ENCODE measurements at places on chromosomes 13 and 19. TPM values are rescaled to one million over a fixed set of nuclear protein-coding genes. Genes with fewer than 3 reads are reported as not detected.

- no peaks in the 10 kb centered on the region for H3K36me3 ChIP-seq
- no peak for DNase-seq
- H3K4me3 ChIP-seq: no peak overlapping the region
- H3K27ac ChIP-seq: no peak overlapping the region
- H3K27me3 ChIP-seq: no peaks in the 10 kb centered on the region
Measured at GRCh38 chr13:71115301-71115700, 751.7 kb downstream of the DACH1 start.

The METTL21C gene
- not detected for total RNA-seq

DNA sequence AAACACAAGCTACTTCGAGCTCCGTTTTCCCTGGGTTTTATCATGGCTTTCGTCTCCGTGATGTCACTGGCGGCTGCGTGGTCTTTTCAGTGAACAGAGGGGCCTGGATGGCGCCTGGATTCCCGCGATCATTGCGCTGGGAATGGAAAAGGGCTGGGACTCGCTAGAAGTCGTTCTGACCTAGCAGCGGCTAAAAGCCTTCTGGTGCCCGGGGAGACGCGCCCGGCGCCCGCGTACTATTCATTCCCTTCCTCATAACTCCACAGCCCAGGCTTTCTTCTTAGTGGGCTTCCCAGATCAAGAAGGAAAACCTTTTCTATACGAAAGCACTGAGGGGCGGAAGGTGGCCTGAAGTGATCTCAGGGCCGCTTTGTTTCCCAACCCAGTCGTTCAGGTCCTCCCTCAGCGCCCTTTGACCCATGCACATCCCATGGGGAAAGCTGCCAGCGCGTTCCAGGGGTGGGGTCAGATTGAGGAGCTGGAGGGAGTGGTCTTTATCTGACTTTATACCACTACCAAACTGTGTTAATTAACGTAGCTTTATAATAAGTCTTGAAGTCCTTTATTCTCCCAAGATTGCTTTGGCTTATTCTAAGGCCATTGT is 96.6 kb downstream of the ELF1 start:
- no peaks in the 10 kb centered on the region for H3K27me3 ChIP-seq
- peaks cover 12% of the 10 kb centered on the region for H3K4me1 ChIP-seq
- H3K36me3 ChIP-seq: no peaks in the 10 kb centered on the region
- DNase-seq: peak; percentile 17
- H3K4me3 ChIP-seq: no peak overlapping the region

The SYNGR4 gene
- total RNA-seq: not detected

- no peaks in the 10 kb centered on the region for H3K36me3 ChIP-seq
- no peak for DNase-seq
- no peaks in the 10 kb centered on the region for H3K4me1 ChIP-seq
- H3K4me3 ChIP-seq: no peak overlapping the region
Measured at GRCh38 chr13:101205408-101205807, 210.9 kb downstream of the NALCN start.

DNA sequence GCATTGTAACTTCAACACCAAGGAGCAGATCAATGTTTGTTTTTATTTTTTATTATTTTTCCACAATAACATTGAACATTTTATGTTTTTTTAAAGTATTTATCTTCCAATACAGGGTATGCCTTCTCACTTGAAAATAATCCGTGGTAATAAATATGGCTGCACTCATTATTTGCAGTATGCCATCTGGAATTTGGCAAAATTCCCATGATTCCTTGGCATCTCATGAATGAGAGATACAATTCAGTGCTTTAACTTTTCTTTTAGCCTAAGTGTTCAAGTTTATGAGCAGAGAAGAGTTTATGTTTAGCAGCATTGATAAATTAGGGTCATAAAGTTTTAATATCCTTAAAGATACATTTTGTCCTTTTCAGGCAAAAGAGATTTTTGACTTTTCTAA is 1109.6 kb upstream of the ATXN8OS start:
- no peaks in the 10 kb centered on the region for H3K36me3 ChIP-seq
- H3K27me3 ChIP-seq: no peaks in the 10 kb centered on the region
- no peak overlapping the region for H3K27ac ChIP-seq
- no peak for DNase-seq
- no peaks in the 10 kb centered on the region for H3K4me1 ChIP-seq

The IZUMO4 gene
- 7.6 TPM for total RNA-seq
